Activated CD8-positive, alpha-beta T cell treated with anti-CD3 and anti-CD28 coated beads, Interleukin-2, amount 10 ng/mL, durations not matched to agents 7 days and 5 days (primary cell): ENCODE measurements at places on chromosomes 7 and 10. TPM values are rescaled to one million over a fixed set of nuclear protein-coding genes. Genes with fewer than 3 reads are reported as not detected.

GRCh38 chr10:118315629-118316028, 26.5 kb downstream of the FAM204A start:
- no peaks in the 10 kb centered on the region for H3K4me1 ChIP-seq
- peaks cover 20% of the 10 kb centered on the region for H3K36me3 ChIP-seq
- H3K27ac ChIP-seq = no peak overlapping the region
- no peak overlapping the region for H3K4me3 ChIP-seq

ANKRD61 gene
- total RNA-seq = 0.29 TPM

- H3K36me3 ChIP-seq = peaks cover 27% of the 10 kb centered on the region
- DNase-seq = no peak
- H3K4me3 ChIP-seq = no peak overlapping the region
Measured at GRCh38 chr10:70337201-70337651, 45.2 kb downstream of the LRRC20 start.

GRCh38 chr10:33412653-33413361, 78.3 kb upstream of the NRP1 start:
- peaks cover 8% of the 10 kb centered on the region for H3K27me3 ChIP-seq
- H3K36me3 ChIP-seq = no peaks in the 10 kb centered on the region
- H3K4me1 ChIP-seq = no peaks in the 10 kb centered on the region
- H3K4me3 ChIP-seq = no peak overlapping the region
- DNase-seq = no peak
